Bronchus fibroblast of lung (primary cell): ENCODE measurements at places on chromosomes 1 and 21. TPM values are rescaled to one million over a fixed set of nuclear protein-coding genes. Genes with fewer than 3 reads are reported as not detected.

Gene EVI5
- total RNA-seq = 7.4 and 7.7 TPM in 2 replicates

Gene ZNF683
- total RNA-seq = not detected in 2 replicates

Gene NBPF6
- not detected in 2 replicates for total RNA-seq

Gene PRDX6
- total RNA-seq = 256 and 317 TPM in 2 replicates

Gene FTCD
- not detected in 2 replicates for total RNA-seq

Gene TMEM63A
- total RNA-seq = 4.2 and 8.5 TPM in 2 replicates

Gene FAM131C
- 0.17 and 0.45 TPM in 2 replicates for total RNA-seq

Gene RNU1-1
- under 0.01 TPM in 1 of 2 replicates, not detected in the other for total RNA-seq
